ENCODE measurements at places on chromosomes 2 and 18.
A peak's percentile ranks its signal among the peaks of the same experiment; 100 is the strongest.

- DNase-seq = no peak
Observed at GRCh38 chr2:239753401-239753837, 271.7 kb downstream of the NDUFA10 start.

GRCh38 chr2:232562515-232563151 is 12.1 kb downstream of the EIF4E2 start:
- no peak for DNase-seq

DNA sequence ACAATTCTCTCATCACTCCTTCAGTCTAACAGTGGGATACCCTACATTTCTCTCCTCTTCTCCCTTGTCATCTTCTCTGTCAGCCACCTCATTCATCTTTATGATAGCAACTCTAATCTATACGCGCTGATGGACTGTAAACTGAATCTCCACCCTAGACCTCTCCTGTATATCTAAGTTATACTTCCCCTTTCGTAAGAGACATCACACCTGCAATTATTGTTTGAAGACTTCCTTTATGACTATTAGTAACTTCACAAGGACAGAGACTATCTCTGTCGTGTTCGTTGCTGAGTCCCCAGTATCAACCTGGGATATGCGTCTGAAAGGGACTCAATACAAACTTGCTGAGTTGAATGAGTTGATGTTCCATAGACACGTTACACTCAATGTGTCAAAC is 263.2 kb downstream of the IRS1 start:
- no peak for DNase-seq

DNA sequence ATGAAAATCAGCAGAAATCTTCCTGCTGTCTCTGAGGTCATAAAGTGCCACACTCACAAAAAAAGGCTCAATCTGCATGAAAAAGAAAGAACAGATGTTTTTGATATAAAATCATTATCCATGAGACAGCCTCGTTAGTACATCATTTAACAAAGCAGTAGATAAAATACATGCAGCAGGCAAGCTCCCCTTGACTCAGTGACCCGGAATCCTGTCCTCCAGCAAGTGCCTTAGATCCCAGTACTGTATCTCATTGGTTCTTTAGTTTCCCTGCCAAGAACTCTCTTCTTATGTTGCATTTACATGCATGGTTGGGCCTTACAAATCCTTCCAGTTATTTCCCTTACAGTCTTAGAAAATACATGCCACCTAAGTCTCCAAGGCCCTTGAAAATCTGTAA is 148.9 kb upstream of the CCDC195 start:
- no peak for DNase-seq

- peak; percentile 28 for DNase-seq
Observed at GRCh38 chr2:109110170-109110569, 18.8 kb upstream of the SH3RF3 start.

DNA sequence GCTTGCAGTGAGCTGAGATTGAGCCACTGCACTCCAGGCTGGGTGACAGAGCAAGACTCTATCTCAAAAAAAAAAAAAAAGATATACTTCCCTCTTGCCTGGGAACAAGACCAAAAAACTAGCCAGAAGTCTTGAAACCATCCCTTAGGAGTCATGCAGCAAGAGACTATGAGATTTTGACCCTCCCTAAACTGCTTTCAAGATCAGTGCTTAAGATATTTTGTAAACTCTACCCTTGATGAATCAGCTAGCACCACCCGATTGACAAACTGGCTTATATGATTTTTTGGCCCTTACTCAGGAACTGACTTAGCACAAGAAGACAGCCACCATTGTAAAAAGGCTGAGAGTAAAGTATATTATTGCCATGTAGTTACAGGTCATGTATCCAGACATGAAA is 3.8 kb downstream of the SULT1C3 start:
- DNase-seq = no peak

DNA sequence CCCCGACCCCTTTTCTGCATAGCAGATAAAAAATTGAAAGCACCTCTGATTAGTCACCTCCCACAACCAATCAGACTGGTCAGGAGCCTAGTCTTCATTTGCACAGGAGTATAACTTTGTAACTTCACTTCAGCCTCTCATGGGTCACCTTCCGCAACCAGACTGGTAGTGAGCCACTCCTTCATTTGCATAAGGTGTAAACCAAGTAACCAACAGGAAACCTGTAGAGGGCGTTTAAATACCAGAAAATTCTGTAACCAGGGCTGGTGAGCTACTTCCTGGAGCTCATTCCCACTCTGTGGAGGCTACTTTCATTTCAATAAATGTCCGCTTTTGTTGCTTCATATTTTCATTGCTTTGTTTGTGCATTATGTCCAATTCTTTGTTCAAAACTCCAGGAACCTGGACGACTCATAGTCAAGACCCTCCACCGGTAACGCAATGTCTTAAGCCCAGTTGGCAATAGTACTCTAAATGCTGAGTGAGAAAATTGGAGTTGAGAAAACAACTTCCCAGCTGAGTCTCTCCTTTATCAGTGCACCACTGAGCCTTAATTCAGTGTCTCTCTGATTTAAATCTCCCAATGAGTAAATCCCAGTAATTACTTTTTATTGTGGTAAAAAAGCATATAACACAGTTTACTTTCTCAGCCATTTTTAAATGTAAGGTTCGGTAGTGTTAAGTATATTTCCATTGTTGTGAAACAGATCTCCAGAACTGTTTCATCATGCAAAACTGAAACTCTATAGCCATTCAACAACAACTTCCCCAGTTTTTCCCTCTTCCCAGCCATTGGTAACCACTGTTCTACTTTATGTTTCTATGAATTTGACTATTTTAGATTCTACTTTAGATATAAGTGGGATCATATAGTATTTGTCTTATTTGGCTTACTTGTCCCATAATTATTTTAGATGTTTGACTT is 392.7 kb upstream of the SLC8A1 start:
- DNase-seq = no peak

DNA sequence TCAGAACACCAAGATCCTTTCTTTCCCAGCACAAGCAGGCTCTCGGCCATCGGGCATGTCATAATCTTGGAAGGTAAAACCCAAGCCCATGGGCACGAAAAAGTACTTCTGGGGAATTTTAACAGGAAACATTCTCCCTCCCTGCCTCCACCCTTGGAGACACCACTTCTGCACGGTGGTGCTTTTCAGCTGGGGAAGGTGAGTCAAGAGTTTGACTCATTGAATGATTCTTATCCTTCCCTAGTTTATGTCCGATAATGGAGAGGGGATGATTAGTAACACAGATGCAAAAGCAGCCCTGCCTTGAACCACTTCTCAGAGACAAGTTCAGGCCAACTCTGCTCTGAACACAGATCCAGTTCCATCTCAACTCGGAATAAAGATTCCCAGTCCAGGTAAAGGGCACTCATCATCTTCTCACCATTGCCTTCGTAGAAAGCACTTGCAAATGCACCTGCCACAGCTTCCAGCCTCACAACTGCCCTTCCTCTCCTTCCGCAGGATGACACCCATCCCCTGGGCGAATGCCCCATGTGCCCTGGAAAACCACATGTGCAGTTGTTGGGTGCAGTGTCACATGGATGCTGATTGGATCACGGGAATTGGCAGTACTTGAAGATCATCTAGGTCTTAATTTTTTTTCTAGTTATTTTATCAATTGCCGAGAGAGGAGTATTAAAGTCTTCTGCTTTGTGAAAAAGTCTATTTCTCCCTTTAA is 136.2 kb downstream of the PXDN start:
- DNase-seq = no peak

GRCh38 chr2:206154197-206154596 is 5.0 kb downstream of the NDUFS1 start:
- DNase-seq = no peak

GRCh38 chr2:9237831-9238230 is 31.2 kb downstream of the ASAP2 start:
- no peak for DNase-seq

DNA sequence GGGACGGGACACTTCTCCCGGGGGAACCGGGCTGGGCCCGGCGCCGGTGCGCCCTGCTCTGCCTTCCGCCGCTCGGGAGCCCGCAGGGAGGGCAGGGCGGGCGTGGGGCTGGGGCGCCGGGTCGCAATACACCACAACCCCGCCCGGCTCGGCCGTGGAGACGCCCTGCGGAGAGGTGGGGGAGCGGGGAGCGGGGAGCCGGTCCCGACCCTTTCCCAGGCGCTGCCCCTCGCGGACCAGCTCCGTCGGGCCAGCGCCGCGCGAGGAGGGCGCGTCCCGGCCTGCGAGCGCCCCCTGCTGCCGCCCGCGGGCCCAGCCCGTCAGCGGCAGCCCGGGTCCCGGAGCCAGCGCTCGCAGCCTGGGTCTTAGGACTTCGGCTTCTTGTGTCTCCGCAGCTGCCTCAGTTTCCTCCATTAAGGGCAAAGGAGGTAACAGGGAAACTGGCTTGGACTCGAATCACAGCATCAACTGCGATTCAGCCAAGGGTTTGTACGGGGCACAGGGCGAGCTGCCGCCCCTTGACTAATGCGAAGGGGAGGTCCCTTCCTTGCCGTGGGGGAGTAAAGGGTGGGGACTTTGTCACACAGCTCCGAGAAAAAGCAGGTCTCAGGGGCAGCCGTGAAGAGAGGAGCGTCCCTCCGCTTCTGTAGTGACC is 635 bp upstream of the ADRA2B start:
- no peak for DNase-seq

GRCh38 chr2:177753682-177754491 is 318.7 kb downstream of the PDE11A start:
- DNase-seq = no peak

- DNase-seq = no peak
Observed at GRCh38 chr2:39537150-39537549, 100.1 kb upstream of the MAP4K3 start.

DNA sequence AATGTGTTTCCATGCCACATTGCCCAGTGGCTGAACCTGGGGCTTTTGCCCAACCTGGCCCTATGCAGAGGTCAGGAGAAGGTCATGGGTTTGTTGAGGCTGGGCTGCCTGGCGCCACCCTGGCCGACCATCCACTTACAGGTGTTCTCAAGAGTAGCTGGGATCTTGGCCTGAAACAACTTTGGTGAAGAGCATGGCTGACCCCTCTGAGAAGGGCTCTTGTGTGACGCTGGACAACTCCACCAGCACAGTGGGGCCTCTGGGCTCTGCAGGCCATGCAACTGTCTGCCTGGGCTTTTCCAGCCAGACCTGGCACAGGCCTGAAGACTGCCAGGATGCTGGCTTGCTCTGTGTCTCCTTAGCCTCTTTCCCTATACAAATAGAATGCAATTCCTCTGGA is 76.4 kb upstream of the ZNG1B start:
- DNase-seq = no peak

- no peak for DNase-seq
Observed at GRCh38 chr18:70496353-70497294, 207.8 kb downstream of the SOCS6 start.

- DNase-seq = no peak
Observed at GRCh38 chr18:78542204-78542603, 437.4 kb upstream of the SALL3 start.

DNA sequence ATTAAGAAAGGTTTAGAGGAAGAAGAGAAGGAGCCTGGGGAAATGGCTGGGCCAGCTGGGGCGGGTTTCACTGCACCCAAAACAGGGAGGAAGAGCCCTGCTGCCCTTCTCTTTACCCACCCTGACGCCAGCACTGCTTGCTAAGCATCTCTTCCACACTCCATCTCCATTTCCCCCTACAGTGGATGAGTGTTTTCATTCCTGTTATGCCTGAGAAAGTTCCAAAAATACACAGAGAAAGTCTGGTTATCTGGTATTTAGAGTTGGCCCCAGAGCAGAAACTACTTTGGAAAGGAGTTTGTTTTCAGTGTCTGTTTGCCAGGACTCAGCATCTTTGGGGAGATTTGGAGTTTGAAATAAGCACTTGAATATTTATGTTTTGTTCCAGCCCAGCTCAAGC is 451.0 kb downstream of the SLC4A3 start:
- no peak for DNase-seq

DNA sequence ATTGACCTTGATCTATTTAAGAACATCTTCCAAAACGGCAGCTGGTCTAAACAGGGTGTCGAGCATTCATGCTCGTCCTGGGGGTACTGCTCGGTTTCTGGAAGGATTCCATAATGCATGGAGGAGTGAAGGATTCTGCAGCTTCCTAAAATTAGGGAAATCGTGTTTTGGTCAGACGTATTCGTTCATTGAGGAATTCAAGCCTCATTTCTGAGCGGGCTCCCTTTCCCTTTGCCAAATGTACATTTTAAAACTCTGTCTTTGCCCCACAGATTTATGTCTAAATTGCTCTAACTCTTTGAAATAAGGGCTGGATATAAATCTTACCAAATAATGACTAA is 144.0 kb downstream of the BCL11A start:
- no peak for DNase-seq

- DNase-seq = no peak
Observed at GRCh38 chr2:180279581-180279980, 272.5 kb upstream of the CWC22 start.

DNA sequence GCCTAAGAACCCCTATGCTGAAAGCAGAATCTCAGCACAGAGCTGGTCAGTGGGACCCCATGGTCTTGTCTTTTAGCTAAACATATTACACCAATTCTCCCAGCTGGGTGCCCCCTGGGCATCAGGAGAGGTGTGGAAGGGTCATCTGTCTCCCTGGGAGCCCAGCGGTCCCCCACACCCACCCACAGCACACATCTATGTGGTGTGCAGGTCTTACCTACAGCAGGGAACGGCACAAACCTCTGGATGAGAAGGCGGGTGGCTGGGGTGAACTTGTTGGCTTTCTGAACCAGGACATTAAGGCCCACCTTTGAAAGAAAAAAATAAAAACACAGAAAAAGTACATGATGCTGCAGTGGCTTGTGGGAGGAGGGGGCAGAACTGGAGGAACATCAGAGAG is 70.7 kb downstream of the EMX1 start:
- no peak for DNase-seq

GRCh38 chr2:232240906-232241305 is 137.6 kb upstream of the ALPP start:
- no peak for DNase-seq

- DNase-seq = no peak
Observed at GRCh38 chr2:218082586-218083351, 13.7 kb downstream of the RUFY4 start.

Measured in NCI-H1105 (cell line).